Activated CD4-positive, alpha-beta T cell treated with anti-CD3 and anti-CD28 coated beads, Interleukin-2, Interleukin-4, amounts not matched to agents 100 ng/mL and 50 ng/mL, durations not matched to agents 16 hours and 8 hours (primary cell): ENCODE measurements at places on chromosomes 7 and 10.

DNA sequence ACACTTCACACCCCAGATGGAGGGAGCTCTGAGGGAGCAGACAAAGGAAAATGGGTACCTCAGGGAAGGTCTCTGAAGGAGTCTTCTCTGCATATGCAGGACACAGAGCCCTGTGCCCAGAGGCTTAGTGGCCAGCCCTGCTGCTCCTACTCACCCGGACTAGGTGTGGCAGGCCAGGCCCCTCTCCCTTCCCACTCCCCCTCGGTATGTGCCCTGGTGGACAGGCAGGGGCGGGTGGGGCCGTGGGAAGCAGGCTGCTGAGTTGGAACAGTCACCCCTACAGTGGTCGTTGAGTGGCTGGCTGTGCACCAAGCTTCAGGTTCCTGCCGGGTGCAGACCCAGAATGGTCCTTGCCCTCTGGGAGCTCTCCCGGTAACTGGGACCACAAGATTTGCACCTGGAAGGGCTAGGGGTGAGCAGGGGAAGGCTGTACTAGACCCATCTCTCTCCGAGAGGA is 68.6 kb downstream of the ZMIZ1 start:
- DNase-seq, result no peak

DNA sequence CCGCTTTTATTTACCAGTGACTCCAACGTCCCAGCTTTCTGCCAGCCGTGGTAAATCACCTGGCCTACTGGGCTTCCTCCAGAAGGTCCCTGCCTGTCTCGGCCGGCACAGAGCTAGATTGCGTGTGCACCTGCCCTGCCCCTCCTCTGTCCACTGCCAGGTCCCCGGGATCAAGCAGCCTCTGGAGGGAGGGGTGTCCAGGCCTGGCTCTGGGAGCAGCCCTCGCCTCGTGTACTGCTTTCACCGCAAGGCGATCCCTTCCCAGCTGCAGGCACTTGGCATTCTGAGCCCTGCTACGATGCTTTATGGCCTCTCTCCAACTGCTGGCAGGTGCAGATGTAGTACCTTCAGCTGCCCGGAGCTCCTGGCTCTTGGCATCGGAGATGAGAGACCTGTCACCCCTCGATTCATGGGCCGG is 7.4 kb downstream of the SLC29A3 start:
- no peak for DNase-seq

GRCh38 chr7:138887085-138887710 is 89.2 kb upstream of the ATP6V0A4 start:
- DNase-seq, result no peak

- no peak for DNase-seq
Measured at GRCh38 chr10:98270073-98270740, 2.2 kb upstream of the LOXL4 start.

- no peak for DNase-seq
Measured at GRCh38 chr7:137891016-137891655, 44.4 kb upstream of the DGKI start.

- no peak for DNase-seq
Measured at GRCh38 chr10:120369856-120370276, 87.2 kb upstream of the PLPP4 start.

DNA sequence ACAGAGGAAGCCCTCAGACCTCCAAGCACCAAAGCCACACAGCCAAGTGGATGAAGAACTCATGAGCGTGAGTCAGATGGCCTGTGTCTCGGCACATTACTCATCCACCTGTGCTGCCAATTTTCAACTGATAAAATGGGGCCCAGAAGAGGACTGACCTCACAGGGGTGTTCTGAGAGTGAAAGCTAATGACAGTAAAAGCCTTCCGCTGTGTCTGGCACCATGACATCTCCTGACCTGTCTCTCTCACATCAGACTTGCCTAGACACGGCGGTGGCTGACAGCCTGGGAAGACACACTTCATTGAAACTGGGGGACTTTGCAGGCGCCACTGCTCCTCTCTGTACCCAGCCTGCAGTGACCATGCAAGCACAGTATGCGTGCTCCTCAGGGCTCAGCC is 8.3 kb upstream of the SLC18A3 start:
- DNase-seq, result no peak

DNA sequence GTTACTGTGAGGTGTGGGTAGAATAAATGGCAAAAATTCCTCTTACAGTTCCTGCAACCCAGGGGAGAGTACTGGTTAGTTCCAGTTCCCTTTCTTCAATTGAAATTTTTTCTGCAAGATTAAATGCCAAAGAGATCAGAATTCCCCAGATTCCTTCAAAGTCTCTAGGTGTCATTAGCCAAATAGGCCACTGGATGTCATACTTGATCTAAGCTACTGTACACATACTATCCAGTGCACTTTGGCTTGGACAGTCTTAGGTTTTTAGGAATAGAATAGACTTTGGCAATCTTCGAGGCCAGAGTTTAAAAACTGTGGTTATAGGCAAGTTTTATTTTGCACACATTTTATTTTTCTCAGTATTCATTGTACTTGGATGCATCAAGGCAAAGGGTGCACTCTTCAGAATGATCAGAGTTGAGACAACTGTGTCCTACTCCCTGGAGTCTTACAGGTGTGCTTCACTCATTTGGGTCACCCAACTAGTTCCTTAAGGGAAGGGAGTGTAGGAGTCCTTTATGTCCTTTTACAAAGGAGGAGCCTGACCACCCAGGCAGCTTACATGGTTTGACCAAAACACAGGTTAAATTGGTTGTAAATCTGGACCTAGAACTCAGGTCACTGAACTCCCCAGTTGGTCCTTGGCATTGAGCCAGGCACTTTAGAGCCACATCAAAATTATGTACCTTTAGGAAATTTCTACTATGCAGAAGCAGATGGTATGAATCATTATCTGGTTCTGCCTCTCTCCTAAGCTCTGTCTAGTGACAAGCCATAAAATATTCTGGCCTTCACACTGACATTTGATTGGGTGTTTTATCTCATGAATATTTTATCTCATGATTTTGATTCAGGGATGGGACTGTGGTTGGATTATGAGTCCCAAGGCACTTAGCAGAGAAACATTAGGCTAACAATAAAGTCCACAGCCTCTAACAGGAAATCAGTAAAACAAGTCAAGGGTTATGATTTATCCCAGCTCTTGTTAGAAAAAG is 49.5 kb downstream of the ASAH2B start:
- no peak for DNase-seq

GRCh38 chr7:112080441-112080840 is 125.8 kb downstream of the DOCK4 start:
- peak; percentile 44 for DNase-seq

GRCh38 chr10:126439942-126440341 is 51.7 kb upstream of the ADAM12 start:
- DNase-seq, result no peak

DNA sequence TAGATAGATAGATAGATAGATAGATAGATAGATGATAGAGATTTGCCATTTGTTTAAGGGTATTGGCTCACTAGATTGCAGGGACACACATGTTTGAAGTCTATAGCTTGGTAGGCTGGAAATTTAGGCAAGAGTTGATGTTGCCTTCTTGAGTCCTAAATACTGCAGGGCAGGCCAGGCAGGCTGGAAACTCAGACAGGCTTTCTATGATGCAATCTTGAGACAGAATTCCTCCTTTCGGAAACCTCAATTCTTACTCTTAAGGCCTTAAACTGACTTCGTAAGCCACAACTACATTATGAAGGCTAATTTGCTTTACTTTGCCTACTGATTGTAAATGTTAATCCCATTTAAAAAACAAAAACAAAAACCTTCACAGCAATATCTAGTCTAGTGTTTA is 322.9 kb upstream of the AKR1E2 start:
- DNase-seq, result no peak

- DNase-seq, result no peak
Measured at GRCh38 chr10:75611172-75611992, 180.0 kb downstream of the LRMDA start.

GRCh38 chr10:64881257-64881656 is 1360.1 kb downstream of the REEP3 start:
- DNase-seq, result no peak

DNA sequence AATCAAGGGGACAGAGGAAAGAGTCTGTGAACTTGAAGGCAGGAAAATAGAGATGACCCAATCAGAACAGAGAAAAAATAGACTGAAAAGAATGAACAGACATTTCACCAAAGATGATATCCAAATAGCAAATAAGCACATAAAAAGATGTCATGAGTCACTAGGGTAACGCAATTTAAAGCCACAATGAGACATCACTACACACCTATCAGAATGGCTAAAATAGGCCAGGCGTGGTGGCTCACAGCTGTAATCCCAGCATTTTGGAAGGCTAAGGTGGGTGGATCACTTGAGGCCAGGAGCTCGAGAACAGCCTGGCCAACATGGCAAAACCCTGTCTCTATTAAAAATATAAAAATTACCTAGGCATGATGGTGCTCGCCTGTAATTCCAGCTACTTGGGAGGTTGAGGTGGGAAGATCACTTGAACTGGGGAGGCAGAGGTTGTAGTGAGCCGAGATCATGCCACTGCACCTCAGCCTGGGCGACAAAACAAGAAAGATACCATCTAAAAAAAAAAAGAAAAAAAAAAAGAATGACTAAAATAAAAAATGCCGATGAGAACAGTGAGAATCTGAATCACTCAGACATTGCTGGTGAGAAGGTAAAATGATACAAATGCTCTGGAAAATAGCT is 100.9 kb downstream of the LHPP start:
- DNase-seq, result no peak

DNA sequence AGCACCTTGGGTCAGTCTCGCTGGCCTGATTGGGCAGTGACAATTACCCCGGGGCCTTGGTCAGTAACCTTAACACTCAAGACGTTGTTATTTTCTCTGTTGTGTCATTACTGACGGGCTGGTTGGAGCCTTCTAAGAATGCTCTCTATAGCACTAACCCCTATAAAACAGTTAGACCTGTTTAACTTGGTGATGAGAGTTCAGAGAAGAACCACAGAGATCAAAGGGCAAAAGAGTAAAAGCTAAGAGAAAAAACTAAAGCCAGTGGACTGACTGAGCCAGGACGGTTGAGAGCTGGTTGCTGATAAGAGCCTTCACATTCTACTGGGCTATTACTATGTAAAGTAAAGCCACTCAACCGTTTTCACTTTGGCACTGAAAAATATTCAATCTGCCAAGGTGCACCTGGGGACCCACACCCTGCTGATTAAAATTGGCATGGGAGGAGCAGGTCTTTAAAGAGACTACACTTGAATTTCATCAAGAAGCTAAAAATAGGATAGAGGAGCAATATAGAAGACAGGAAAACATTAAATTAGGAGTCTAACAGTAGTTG is 13.6 kb upstream of the ITGB1 start:
- DNase-seq, result no peak

GRCh38 chr7:94049615-94050014 is 45.5 kb upstream of the BET1 start:
- no peak for DNase-seq

DNA sequence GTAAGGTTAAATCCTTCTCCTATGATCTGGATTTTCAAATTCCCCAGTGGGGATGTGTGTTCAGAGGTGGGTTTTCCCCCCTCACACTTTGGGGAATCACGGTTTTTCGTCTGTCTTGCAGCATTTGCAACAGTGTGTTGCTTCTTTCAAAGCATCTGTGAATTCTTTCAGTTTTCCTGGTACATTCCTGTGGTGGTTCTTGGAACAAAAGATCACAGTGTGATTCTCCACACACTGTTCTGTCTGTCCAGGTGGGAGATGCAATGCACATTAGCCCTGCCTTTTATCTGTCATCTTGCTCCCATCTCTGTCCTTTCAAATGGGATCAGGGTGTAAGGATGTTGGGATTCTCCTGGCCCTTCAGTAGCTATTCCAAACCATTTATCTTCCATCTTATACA is 11.8 kb downstream of the AGK start:
- no peak for DNase-seq

GRCh38 chr10:110733218-110733952 is 89.2 kb downstream of the RBM20 start:
- DNase-seq, result no peak

- no peak for DNase-seq
Measured at GRCh38 chr10:13168781-13169180, 7.4 kb downstream of the MCM10 start.

DNA sequence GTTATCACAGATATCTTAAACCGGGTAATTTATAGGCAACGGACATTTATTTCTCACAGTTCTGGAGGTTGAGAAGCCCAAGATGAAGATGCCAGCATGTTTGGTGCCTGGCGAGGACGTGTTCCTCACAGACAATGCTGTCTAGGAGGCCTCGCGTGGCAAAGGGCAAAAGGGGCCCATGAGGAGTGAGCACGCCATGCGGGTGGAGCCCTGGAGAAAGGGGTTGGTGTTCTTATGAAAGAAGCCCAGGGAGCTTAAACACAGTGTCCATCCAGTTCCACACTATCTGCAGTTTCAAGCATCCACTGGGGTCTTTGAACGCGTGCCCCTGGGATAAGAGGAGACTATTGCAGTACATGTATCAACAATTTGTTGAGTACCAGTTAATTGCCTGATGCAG is 51.4 kb downstream of the CXCL12 start:
- DNase-seq, result no peak

DNA sequence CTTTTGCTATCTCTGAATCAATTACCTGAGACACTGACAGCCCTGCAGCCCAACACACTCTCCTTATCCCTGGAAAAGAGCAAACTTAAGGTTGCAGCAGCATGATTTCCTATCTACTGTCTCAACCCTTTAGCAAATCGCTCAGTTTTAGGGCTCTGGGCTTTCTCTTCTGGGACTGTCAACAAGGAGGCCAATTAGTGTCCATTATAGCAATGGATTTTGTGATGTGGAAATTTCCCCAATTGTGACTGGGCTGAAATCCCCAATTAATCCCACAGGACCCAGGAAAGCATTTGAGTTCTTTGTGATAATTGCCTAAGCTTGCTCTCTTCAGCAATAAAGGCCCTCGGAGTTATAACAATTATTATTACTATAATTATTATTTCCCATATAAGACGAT is 197.0 kb downstream of the ZNF438 start:
- DNase-seq, result no peak

- peak; percentile 62 for DNase-seq
Measured at GRCh38 chr10:96747734-96748550, 27.6 kb upstream of the PIK3AP1 start.

- no peak for DNase-seq
Measured at GRCh38 chr7:155911471-155912105, 99.3 kb upstream of the SHH start.

GRCh38 chr10:79401015-79401921 is 44.2 kb downstream of the ZCCHC24 start:
- DNase-seq, result no peak

DNA sequence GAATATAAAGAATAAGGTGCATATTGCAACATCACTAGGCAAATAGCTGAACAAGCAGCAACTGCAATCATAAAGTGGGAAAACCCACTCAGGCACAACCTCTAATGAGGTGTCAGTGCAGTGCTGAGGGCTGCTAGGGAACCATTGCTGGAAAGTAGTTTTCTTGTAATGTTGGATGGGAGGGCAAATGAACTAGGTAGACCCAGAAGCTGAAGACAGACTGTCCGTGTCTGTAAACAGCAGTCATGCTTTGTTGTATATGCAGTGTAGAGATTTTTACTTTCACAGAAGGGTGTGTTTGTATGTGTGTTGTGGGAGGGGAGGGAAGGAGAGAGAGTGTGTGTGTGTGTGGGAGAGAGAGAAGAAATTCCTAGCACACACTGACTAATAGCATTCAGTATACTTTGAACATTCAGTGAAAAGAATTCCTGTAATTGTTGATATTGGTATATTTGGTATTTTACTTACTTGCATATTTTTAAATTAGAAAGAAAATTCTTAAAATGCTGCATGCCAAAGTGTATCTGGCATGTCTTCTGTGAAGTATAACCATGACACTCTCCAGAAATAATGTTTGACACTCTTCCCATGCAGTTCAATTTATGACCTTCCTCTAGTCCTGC is 28.8 kb downstream of the ITGB8 start:
- no peak for DNase-seq

- no peak for DNase-seq
Measured at GRCh38 chr10:33216661-33217427, 117.6 kb downstream of the NRP1 start.
